ENCODE measurements at places on chromosomes 13 and 19.

DNA sequence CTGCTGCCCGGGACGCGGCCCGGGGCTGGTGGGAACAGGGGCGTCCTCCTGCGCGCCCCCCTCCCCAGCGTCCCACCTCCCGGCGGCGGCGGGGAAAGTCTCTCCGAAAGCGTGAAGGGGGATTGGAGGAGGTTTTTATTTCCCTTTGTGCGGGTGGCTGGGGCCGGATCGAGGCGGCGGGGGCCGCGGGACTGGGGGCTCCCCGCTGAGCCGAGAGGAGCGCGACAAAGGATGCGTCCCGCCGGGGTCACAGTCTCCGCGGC lies 132 bp downstream of the SHD start:
- DNase-seq: no peak

DNA sequence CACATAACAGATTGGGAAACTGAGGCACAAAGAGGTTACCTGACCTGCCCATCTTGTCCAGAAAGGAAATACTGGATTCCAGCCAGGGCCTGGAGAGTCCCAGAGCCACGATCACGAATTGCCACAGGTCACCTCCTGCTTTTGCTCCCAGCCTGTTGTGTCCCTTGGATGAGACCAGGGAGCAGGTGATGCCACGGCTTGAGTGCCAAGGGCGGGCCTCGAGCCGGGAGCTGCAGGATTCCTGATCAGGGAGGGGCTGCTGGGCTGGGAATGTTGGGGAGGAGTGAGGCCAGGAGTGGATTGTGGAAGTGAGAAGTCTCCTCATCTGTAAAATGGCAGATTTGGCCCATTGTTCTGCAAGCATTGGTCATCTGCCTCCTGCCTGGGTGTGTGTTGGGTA lies 29.4 kb downstream of the DNM2 start:
- no peak for DNase-seq

DNA sequence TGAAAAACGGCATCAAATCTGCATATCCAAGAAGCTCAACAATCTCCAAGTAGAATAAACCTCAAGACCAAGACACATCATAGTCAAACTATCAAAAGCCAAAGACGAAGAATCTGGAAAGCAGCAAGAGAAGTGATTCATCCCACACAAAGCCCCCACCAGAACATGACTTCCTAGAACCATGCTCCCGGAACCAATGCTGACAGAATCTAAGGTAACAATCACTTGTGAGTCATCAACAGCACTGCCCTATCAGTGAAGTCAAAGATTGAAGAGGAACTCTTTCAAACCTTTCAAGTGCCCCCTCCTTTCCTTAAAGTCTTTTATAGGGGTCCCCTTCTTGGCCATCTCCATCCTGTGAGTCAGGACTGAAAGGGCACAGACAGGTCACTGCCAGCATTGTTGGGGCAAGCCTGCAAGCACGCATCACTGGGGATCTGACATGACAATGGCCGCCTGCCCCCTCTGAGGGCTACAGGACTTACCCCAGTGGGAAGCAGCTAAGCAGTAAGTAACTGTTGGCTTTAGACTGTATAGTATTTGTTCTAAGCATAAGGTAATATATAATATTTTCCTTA lies at the start of gene CCDC70:
TSS of gene CCDC70 (plus strand) at position 247 of the 578 bp plus-strand sequence. CDS start 3,443 bp downstream, outside the sequence.
- no peak for DNase-seq

DNA sequence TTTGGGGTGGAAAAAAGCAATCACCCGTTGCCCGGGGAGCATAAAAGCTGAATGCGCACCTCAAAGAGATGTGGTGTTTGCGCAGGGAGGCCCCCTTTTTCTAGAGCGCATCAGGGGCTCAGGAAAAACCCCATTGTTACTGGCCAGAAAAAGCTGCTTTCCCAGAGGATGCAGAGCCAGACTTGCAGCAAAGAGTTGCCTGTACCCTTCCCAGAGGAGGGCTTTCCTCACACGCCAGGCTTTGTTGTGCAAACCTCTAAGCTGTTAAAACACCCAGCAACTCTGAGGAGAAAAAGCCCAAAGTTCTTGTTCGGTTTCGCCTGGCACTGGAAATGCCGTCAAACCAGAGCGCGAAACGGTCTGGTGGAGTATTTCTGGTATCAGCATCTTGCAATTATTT lies 29.3 kb downstream of the GSX1 start:
- DNase-seq: no peak

DNA sequence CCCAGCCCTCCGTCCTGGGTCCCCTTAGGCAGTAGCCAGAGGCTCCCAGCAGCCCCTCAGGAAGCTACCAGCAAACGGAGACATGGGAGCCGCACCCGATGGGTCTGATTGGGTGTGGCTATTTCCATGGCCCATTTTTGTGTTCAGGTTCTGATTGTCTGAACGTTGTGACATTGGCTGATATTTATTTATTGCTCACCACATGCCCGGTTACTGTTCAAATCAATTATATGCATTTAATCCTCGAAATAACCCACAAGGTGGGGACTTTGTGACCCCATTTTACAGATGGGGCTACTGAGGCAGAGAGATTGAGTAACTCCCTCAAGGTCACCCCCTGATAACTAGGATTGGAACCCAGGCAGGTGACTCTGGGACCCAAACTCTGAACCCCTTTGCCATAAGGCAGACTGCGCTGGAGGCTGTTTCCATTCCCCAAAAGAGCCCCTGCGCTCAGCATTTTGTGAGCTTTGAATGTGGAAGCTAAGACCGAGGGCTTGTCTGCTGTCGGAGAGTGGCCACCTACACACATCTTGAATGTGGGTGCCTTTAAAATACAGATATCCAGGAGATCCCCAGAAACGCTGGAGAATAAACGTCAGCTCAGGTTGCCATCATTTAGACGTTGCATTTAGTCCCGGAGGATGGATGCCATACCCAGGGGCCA lies 13.6 kb upstream of the MCF2L start:
- no peak for DNase-seq

DNA sequence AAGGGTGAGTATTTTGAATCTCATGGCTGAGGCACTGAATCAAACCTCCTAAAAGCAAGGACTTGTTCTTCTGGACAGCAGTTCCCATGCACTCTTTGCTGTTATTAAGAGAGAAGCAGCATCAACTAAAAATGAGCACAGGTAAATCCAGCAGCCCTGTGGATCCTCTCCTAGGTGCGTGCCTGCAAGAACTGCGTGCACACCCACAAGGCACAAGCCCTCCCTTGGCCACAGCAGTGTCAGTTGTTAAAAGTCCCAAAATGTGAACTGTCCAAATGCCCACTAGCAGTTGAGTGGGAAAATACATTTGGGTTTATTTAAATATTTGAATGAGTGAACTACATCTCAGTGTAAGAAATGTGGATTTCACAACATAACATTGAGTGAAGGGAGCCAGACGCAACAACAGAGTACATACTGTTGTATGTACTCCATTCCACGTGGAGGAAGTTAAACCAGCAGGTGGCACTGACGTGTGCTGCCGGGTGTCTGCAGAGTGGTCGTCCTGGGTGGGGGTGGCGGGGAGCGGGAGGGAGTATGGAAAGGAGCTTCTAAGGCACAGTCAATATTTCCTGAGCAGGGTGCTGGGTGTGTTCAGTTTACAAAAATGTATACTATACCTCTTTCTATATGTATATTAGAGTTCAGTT lies 266.4 kb downstream of the NALCN start:
- DNase-seq: no peak

DNA sequence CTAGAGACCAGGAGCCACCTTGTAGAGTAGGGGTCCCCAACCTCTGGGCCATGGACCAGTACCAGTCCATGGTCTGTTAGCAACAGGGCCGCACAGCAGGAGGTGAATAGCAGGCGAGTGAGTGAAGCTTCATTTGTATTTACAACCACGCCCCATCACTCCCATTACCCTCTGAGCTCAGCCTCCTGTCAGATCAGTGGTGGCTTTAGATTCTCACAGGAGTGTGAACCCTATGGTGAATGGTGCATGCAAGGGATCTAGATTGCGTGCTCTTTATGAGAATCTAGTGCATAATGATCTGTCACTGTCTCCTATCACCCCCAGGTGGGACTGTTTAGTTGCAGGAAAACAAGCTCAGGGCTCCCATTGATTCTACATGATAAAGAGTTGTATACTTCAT lies 303.6 kb downstream of the KCNRG start:
- DNase-seq: no peak

- DNase-seq: no peak
These were observed 5.4 kb downstream of the KLK1 start for GRCh38 chr19:50817941-50818858.

GRCh38 chr13:44013758-44014291 lies 134.1 kb downstream of the LACC1 start:
- DNase-seq: no peak

- no peak for DNase-seq
These were observed 22.1 kb downstream of the FBN3 start for GRCh38 chr19:8127311-8127710.

DNA sequence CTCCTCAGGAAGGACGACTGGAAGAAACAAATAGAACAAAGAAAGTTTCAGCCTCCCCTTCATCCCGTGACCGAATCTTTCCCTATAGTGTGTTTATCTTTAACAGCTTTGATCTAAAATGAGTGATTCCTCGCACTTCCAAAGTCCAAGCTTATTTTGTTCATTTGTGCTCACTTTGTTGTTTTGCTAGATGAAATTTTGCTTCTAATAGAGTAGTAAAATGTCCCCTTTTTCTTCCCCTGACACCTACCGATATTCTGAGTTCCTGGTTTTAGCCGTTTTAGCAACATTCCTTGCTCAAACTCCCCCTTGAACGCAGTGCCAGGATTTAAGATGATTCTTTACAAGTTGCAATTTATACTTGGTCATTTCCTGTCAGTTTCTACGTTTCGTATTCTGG lies 204.2 kb downstream of the FGF9 start:
- DNase-seq: no peak

DNA sequence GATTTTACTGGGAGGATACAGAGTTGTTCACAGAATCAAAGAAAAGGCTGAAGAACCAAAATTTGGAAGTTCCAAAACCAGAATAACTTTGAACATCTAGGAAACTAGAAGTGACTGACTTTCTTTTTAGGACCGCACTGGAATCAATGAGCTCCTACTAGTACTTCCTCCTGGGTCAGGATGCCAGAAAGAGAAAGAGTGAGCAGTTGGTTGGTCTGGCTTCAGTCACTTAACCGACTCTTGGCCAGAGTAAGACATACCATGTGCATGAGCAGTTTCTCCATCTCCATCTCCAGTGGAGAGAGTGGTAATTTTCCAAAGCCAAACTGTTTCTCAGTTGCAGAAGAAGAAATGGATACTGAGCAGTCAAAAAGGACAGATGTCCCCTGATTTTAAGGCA lies 27.1 kb upstream of the MTUS2 start:
- DNase-seq: no peak

GRCh38 chr13:58594747-58595600 lies 963.4 kb downstream of the PCDH17 start:
- DNase-seq: no peak

GRCh38 chr13:92677571-92677970 lies 549.0 kb upstream of the GPC6 start:
- DNase-seq: no peak

DNA sequence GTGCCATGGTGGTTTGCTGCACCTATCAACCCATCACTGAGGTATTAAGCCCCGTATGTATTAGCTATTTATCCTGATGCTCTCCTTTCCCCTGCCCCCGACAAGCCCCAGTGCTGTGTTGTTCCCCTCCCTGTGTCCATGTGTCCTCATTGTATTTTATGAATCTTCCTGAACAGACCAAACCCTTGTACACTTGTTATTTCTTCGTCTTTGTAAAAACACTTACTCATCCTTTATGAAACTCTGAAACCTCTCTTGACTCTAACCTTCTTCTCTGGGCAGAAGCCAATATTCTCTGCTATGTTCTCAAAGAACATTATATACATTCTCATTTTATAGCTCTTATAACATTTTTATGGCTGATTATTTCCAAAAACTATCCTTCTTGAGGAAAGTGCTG lies 746.9 kb downstream of the EFNB2 start:
- DNase-seq: no peak

DNA sequence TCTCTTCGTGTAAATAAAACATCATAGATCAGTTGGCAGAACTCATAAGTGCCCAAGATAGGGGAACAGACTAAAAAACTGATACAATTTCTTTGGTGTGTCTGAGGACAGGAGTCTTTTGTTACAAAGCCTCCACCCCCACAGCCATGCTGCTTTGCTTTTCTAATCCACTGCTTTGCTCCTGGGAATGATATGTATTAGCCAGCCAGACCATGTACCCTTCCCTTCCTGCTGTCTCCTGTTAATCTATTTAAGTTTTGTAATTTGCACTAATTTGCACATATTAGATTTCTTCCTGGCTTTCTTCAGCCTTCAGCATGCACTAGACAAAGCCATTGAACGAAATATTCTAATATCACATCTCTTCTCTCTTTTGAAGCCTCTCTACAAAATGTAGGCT lies 130.5 kb downstream of the MAB21L1 start:
- no peak for DNase-seq

DNA sequence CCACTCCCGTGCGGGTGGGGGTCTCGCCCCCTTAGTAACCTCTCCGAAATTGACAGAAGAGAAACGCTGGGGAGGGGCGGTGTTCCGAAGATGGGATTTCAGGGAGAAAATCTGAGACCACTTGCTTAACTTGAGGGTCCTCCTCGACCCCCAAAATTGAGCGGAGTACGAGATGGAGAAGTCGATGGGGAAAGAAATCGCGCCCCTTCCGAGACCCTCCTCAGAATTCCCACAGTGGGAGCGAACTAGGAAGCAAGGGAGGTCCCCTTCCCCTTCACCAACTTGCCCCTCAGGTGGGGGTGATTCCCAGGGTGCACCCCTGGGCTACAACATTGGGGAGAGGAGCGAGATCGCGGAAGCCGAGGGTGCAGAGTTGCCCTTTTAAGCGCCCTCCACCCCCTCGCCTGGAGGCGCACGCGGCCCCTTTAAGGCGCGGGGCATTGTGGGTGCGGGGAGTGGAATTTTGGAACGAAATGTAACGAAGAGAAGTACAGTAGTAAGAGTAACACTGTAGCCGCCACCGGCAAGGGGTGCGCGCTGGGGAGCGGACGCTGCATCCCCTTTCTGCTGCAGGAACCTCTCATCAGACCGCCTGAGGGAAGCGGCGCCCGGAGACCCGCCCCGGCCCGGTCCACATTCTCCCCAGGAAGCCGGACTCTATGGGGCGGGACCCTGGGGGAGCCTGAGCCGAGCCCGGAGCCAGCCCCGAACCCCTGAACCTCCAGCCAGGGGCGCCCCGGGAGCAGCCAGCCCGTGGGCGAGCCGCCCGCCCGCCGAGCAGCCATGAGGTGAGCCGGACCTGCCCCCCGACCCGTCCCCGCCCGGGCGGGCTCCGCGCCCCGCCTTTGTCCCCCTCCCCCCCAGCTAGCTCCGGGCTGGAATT lies at the start of gene VASP:
TSS of gene VASP (plus strand) at position 491 of the 883 bp plus-strand sequence. CDS start at position 784, 293 bp downstream.
- peak; percentile 37 for DNase-seq

GRCh38 chr19:5891572-5891937 lies 12.0 kb downstream of the NDUFA11 start:
- DNase-seq: no peak

DNA sequence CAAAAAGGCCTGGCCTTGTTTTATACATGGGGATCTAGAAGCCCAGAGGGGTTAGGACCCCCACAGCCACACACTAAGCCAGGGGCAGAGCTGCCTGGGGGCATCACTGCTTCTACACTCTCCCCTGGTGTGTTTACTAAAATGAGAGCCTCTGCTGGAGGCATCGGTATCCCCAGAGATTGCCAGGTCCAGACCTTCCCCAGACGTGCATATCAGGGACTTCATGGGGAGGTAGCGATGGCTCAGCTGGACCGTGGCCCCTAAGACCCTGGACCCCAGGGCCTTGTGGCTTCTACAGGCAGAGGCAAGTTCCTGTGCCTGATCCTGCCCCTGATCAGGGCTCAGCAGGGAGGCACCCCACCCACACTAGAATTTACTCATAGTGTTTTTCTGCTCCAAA lies 13.5 kb downstream of the CLPTM1 start:
- no peak for DNase-seq

GRCh38 chr13:44713788-44714469 lies 137.8 kb upstream of the TSC22D1 start:
- peak; percentile 20 for DNase-seq
